ENCODE measurements at places on chromosomes 5 and 9.

DNA sequence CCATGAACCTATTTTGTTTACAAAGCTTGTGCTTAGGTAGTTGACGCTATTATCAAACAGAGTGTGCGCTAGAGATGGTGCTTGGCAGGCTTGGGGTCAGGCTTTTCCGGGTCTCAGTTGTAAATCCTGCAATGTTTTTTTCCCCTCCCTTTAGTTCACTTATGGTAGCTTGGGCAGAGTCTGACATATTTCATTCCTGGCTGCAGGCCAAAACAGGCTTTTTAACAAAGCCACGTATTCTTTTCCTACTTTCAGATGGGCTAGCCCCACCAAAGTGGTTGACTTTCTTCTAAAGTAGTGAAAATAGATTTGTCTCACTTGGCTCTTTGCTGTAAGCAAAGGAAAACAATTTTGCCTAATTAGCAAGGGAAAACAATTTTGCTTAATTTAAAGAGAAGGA, 58.0 kb upstream of the FBN2 start:
- DNase-seq = no peak

DNA sequence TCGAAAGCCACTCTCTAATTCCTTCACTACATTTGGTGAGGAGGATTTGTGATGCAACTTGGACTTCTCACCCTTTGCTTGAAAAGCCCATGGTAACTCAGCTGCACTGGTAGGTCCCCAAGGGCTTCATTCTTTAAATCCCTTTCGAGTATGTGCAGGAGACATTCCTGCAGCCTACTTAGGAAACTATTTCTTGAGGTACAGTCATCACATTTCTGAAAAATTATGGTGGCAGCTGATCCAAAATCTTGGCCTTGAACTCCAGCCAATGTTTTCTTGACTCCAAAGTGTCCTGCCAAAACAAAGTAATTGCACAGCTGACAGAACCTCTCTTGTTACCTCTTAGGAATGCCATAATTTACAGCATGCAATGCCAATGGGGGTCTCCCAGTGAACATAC, 99.7 kb downstream of the NPR3 start:
- no peak for DNase-seq

- no peak for DNase-seq
These were observed 46.8 kb upstream of the RNU6ATAC start for GRCh38 chr9:134210908-134211810.

GRCh38 chr5:82812575-82812974, 264.6 kb downstream of the TMEM167A start:
- DNase-seq = no peak

DNA sequence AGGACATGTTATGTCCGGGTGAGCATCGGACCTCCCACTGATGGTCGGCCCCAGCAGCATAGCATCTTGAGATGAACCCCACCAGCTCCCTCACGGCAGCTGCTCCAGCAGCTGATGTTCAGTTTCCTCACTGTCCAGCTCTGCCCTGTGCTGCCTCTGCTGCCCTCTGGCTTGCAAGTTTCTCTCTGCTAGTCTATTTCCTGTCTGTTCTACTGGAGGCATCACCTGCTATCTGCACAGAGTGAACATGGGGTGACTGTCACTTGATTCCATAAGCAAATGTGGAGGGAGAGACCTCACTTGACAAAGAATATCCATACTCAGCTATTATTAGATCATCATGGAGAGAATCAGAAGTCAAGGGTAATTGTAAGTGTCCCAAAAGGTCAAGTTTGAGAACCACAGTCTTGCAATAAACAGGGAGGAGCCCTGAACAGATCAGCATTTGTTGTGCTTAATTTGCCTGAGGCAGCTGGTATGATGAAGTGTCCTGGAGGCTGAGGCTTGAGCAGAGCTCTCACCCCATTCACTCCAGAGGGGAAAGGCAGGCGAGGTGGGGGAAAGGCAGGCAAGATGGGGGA, 702.8 kb downstream of the SEMA5A start:
- DNase-seq = no peak

DNA sequence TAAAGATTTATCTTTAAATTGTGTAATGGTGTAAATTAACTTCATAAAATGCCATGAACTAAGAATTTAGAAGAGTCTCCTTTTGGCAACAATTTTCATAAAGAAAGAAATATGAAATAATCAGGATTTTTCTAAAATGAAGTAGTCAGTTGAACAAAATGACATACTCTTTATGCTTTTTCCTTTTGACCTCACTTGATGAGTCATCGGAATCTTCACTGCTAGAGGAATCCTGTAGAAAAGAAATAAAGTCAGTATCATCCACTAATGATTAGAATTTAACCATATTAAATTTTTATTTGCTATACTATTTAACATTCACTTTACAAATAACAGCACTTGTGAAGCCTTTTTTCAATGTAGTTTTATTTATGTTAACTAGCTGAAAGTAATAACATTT, 26.1 kb downstream of the CHD1 start:
- no peak for DNase-seq

DNA sequence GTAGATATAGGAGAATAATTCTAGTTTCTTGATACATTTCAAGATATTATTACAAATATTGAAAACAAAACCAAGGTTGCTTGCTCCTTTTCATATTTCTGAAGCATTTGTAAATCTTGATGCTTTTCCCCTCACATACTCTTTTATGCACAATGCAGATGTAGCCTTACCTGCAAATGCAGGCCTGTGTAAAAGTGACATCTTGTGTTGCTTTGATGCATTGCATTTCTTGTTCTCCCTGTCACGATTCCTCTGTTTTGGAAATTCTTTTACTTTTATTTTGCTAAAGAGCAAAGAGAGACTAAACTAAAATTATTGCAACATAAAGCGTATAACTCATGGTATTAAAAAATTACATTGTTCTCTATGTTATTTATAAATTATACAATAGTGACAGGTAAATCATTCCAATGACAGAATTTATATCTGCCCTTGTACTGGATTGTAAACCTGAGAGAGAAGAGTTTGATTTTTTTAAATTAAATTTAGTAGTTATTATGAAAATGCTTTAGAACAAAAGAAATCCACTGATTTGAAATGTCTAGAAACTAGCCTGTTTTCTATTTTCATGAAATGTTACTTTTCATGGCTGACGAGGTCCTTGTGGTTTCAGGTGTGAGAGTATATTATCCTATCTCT, 970.0 kb downstream of the MAT2B start:
- DNase-seq = no peak

DNA sequence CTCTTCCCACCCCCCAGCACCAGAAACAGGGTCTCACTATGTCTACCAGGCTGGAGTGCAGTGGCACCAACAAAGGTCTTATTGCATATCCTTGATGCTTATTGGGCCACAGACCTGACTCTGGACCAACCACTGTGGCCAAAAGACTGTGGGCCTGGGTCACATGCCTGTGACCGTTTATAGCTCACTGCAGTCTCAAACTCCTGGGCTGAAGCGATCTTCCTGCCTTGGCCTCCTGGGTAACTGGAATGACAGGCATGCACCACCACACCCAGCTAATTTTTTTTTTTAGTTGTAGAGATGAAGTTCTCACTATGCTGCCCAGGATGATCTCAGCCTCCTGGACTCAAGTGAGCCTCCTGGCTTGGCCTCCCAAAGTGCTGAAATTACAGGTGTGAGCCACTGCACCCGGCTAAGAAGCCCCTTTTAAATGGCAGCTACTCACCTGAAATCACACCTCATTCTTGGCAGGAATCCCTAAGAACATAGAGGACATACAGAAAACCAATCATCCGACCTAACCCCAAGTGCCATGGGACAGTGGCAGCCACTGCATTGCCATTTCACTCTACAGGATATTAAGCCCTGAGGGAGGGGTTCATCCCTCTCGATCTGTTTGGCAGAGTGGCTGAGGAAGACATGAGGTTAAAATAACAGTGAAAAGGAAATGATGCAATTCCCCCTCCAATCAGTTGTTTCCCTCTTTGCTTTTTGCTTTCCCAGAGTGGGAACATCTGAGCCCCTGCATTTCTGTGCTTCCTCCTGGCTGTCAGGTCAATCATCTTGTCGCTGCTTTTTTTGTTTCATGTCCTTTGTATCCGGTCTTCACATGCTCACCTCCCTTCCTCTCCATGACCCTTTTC, 74.6 kb downstream of the LRRC70 start:
- no peak for DNase-seq

DNA sequence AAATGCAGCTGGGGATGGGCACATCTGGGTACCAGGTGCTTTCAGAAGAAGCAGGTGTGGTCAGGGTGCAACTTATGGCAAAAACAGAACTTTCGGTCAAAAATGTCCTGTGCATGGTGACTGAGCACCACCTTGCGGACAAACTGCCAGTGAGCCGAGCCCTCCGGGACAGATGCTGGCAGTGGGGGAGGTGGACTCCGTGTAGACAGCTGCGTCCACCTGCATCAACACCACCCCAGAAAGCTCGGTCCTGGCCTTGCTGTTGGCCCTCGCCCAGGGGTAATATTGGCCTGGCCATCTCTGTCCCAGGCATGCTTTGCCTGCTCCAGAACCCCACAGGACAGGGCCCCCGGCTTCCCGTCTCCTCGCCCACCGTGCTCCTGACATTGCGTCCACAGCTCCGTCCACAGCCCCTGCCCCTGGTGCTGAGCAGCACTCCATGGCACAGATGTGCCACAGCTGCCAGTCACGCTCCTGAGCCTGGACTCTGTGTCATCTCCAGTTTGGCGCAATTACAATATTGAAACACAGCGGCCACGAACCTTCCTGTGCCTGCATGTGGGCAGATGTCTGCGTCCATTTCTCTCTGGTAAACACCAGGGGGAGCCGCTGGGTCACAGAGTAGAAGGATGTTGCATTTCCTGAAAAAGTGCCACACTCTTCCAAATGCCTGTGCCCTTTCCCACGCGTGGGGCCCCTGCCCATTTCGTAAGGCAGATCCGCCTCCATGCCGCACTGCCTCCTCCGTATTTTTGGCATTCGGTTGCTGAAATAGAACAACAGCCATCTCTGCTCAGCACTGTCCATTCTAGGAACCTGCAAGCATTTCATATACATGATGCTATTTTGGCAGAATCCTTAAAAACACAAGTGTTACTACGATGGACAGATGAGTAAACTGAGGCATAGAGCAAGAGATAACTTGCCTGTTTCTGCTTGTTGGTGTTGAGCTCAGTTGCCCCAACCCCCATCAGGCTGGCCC, 33.4 kb upstream of the SLC6A19 start:
- DNase-seq = peak; percentile 51

GRCh38 chr9:136268318-136268717, 22.7 kb upstream of the QSOX2 start:
- DNase-seq = no peak

- peak; percentile 98 for DNase-seq
These were observed at the start of gene SCAI for GRCh38 chr9:125143377-125144090. Gene SCAI (minus strand): TSS chr9:125143528. CDS start chr9:125143437, 91 bp downstream.

DNA sequence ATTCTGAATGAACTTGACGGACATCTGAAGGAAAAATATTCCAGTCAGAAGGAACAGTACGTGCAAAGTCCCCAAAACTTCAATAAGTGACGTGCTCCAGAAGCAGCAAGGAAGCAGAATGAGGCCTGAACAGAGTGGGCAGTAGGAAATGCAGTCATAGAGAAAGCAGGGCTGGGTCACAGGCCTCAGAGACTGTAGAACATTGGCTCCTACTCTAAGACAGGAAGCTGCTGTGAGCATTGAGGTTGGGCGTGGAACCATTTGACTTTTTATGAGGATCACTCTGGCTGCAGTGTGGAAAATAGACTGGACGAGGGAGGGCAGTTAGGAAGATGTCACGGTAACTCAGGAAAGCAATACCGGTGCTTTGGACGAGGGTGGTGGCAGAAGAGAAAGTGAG, 64.0 kb downstream of the DOCK8 start:
- no peak for DNase-seq

DNA sequence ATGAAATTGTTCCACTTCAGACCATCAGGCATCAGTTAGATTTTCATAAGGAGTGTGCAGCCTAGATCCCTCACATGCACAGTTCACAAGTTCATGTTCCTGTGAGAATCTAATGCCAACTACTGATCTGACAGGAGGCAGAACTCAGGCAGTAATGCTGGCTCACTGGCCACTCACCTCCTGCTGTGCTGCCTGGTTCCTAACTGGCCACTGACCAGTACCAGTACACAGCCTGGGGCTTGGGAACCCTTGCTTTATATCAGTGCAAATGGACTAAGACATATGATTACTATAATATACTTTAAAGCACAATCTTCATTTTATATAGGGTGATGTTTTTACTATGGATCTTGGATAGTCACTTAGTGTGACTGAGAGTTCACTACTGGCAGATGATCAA, 259.2 kb downstream of the SLCO4C1 start:
- no peak for DNase-seq

DNA sequence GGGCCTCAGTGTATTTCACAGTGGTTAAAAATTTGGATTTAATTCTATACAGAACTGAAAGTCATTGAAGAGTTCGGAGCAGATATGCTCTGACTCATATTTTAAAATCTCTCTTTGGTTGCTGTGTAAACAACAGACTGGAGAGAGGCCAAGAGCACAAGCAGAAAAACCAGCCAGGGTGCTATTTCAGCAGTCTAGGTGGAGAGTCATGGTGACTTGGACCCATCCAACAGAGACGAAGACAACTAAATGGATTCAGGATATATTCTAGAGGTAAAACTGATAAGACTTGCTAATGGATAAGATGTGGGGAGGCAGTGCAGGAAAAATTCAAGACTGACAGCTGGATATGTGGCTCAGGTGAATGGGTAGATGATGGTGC, 168.9 kb downstream of the MAPKAP1 start:
- no peak for DNase-seq

- DNase-seq = no peak
These were observed 86.4 kb downstream of the ADRB2 start for GRCh38 chr5:148912714-148913398.

GRCh38 chr5:33330426-33330825, 110.3 kb upstream of the TARS1 start:
- no peak for DNase-seq

DNA sequence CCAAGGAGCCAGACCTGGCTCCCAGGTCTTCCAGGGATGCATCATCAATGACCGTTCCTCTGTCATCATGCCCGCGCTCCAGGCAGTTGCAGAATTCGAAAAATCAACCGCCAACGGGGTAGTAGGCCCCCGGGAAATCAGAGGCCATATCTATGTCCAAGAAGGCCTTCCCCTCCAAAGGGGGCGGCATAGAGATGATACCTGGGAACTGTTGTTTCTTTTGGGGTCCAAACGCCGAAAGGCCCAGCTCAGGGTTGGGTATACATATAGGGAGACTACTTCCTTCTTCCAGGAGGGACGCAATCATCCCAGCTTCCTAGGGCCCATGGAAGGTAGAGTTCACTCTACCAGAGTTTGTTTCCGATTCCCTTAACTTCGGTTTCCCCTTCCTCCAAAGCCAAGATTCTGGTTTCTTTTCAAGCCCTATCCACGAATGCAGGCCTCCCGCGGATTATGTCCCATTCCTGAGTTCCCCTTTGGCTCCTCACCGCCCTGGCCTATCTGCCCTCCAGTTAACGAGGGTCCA, 754 bp downstream of the DCAF12 start:
- no peak for DNase-seq

- no peak for DNase-seq
These were observed 158.1 kb downstream of the C9orf152 start for GRCh38 chr9:110049699-110050450.
